ENCODE measurements at places on chromosomes 6 and 20. TPM values are rescaled to one million over a fixed set of nuclear protein-coding genes. Genes with fewer than 3 reads are reported as not detected.

The RSPH4A gene
- total RNA-seq: not detected

The FAM83D gene
- total RNA-seq: 310 TPM

The BPI gene
- total RNA-seq: 0.92 TPM

The SNAP91 gene
- 7.1 TPM for total RNA-seq

The LYRM2 gene
- total RNA-seq: 18.9 TPM

The ALDH8A1 gene
- total RNA-seq: 5.0 TPM

The ZBTB12 gene
- 1.6 TPM for total RNA-seq

The BANF2 gene
- not detected for total RNA-seq

The FOXQ1 gene
- total RNA-seq: 2.5 TPM

The ENPP3 gene
- 0.52 TPM for total RNA-seq

The PKHD1 gene
- not detected for total RNA-seq

The NHSL1 gene
- 10.4 TPM for total RNA-seq

The SAPCD1 gene
- not detected for total RNA-seq

The FGD2 gene
- total RNA-seq: 23.1 TPM

The SLC16A10 gene
- 0.57 TPM for total RNA-seq

The CST7 gene
- 13.8 TPM for total RNA-seq

GRCh38 chr6:90083891-90084290, 189.6 kb downstream of the GJA10 start:
- DNase-seq: no peak

GRCh38 chr20:10508060-10508459, 73.0 kb downstream of the SLX4IP start:
- DNase-seq: no peak

DNA sequence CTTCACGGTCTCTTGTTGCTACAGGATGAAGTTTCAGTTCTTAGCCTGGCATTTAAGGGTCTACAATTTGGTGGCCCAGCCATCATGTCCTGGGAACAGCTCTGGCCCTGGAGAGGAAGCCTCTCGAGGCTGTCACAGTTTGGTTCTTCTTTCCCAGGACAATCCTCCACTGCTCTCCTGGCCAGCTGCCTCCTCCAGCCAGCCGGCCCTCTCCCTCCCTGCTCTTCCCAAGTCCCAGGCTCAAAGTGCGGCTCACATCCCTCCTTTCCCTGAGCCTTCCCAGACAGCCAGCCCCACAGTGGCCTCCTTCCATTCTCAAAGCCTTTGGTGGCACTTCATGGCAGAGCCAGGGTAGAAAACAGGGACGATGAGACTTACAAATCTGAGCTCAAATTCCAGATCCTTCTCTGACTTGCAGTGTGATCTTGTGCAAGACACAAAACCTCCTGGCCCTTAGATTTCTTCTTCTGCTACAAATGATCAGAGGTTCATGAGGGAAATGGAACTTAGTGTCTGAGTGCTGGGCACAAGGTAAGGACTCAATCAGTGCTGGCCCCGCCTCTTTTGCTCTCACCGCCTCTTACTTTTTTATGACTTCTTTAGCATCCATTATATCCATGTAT, 223.8 kb upstream of the ECI2 start:
- DNase-seq: no peak

DNA sequence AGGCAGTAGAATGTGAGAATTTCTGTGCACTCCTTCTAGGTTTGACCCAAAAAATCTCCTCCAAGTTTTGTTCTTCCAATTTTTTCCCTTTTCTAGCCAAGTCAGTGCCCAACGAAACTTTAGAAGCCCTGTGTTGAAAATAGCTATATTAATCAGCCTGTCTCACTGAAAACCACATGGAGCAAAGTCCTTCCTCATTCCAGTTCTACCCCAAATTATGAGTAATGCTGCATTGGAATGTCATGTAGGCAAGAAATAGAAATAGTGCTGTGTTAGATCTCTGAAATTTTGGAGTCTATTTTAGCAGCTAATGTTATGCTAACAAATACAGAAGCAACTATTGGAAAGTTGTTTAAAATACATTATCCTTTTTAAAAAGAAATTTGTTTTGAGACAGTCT, 725.5 kb downstream of the TBC1D32 start:
- no peak for DNase-seq

GRCh38 chr6:131877999-131878789, 70.4 kb downstream of the ENPP1 start:
- DNase-seq: no peak

DNA sequence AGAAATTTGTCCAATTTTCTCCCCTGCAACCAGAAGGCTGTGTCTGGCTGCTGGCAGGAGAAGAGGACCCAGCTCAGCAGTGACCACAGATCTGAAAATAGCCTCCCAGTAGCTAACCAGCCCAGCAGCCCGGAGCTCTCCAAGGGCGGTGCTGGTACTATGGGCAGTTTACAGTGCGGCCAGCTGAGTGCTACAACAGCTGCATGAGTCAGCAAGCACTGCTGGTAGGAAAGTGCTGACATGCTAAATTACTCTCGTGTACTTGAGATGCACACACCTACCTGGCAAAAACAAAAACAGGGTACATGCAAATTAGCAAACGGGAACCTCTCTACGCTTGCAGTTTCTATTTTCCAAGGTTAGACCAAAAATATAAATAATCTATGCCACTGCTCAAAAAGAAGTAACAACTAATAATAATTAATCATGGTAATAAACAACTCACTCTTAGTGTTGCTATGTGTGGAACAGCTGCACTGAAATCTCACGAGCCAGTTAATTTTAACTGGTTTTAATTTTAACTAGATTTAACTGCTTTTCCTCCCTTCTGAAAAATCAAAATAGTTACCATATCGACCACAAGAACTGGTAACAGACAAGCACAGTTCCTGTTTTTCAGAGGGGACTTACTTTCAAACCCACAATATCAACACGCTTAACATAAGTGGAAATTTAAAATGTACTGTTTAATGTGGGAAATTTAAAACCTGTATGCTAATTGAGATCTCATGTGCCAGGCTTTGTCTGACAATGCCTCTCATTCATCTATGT, 10.8 kb downstream of the BACH2 start:
- DNase-seq: no peak

- no peak for DNase-seq
These were observed 448.6 kb downstream of the GJA1 start for GRCh38 chr6:121884091-121884490.

- DNase-seq: no peak
These were observed 122.6 kb downstream of the SULF2 start for GRCh38 chr20:47662483-47663353.

GRCh38 chr6:150978624-150979023, 113.1 kb downstream of the MTHFD1L start:
- DNase-seq: no peak

DNA sequence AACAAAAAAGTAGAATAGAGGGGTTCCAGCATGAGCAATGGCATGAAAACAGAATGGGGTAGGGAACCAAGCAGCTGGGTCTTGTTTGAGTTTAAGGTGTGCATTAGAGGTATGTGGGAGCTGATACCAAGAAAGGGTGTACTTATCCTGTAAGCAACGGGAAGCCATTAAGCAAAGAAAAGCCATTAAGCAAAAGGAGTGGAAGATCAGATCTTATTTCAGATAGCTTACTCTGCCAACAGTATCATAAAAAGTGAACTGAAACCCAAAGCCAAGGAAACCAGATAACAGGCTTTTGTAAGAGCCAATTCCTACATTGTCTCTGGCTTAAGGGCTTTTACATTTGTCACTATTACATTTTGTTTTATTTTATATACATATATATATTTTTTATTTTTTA, 21.3 kb upstream of the BEND6 start:
- no peak for DNase-seq

- DNase-seq: no peak
These were observed 151.3 kb upstream of the BEND6 start for GRCh38 chr6:56803594-56803993.

DNA sequence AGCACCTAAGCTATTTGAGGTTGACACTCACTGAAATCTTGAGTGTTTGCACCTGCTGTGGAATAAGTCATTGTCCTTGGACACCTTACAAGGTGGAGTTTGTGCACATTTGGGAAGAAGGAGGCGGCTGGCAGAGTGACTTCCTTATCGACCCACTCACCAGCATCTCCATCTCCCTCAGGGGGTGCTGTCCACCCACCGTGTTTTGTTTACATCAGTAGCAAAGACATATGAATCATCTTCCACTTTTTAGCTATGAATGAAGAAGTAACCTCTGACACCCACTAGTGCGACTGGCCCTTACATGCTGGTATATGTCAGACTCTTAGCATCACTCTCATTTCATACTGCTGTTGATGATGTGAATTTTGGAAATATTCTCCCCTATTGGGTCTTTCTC, 119.5 kb upstream of the SGK1 start:
- DNase-seq: no peak

DNA sequence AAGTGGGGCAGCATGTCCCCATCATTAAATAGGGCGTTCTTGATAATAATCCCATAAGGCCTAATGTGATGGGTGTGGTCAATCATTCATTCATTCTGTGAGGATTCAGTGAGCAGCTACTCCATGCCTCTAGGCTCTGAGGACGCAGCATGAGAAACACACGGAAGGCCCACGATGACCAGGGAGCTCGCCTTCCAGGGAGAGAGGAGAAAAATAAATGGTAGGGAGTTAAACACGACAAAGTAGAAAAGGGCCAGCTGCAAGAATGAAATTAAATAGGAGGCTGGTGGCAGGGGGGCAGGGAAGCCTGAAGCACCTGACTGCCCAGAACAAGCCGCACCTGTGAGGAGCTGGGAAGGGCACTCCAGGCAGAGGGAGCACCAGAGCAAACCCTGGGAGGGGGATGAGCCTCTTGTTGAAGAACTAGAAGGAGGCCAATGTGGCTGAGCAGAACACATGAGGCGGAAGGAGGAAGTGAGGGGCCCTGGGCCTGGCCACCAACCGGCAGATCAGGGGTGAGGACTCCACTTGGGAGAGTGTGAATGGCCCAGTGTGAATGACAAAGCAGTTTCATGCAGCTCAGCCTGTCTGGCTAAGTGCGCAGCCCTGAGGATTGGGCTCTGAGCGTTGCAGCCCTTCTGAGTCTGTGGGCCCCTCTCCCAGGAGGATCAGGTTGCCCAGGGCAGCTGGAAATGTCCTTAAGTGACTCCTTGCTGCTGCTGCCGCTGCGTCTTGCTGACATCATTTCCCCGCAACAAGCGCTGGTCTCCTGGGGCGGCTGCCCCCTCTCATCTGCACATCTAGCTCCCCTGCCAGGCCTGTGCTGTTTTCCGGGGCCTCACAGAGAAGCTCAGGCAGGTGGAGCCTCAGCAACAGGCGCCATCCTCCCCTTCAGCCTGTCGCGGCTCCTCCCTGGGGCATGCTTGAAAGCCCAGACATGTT, 99.9 kb downstream of the CDH26 start:
- no peak for DNase-seq

- no peak for DNase-seq
These were observed 73.5 kb downstream of the TRAM2 start for GRCh38 chr6:52503323-52503747.

GRCh38 chr6:3026791-3027626, 27.3 kb downstream of the NQO2 start:
- no peak for DNase-seq

DNA sequence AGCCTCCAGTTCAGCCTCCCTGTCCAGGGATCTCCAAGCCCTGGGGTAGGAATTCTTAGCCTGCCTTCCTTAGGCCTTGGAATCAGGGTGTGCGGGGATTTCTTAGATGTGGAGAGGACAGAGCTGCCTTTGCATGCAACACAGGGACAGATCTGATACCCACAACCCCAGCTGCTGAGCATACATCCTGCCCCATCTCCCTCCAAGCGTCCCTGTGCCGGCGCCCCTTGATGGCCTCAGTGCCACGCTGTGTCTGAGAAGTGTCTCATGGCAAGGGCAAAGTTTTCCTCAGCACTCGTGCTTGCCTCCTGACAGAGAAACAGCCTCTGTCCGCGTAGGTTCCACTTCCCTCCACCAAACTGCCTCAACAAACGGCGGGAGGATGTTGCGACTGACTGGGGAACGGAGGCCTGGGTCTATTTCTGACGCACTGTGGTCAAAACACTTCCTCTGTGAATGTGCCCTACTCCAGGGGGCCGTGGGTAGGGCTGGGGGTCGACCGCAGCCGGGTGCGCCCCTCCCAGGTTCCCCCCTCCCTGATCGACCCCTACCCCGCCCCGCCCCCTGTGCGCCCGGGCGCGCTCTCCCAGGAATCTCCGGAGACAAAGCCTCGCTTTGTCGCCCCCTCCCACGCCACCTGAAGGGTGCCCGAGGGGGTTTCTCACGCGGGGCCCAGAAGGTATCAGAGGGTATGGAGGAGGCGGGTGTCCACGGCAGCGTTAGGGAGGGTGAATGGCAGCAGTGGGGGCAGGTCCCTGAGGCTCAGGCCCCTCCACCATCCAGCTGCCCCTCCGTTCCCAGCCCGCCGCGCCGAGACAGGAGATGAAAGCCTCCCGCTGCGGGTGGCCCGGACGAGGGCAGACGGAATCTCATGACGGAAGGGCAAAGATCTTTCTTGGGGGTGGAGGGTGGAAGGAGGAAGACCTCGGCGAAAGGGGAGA, 806 bp downstream of the MICAL1 start:
- no peak for DNase-seq

GRCh38 chr6:168116438-168116974, 37.5 kb upstream of the FRMD1 start:
- DNase-seq: no peak

DNA sequence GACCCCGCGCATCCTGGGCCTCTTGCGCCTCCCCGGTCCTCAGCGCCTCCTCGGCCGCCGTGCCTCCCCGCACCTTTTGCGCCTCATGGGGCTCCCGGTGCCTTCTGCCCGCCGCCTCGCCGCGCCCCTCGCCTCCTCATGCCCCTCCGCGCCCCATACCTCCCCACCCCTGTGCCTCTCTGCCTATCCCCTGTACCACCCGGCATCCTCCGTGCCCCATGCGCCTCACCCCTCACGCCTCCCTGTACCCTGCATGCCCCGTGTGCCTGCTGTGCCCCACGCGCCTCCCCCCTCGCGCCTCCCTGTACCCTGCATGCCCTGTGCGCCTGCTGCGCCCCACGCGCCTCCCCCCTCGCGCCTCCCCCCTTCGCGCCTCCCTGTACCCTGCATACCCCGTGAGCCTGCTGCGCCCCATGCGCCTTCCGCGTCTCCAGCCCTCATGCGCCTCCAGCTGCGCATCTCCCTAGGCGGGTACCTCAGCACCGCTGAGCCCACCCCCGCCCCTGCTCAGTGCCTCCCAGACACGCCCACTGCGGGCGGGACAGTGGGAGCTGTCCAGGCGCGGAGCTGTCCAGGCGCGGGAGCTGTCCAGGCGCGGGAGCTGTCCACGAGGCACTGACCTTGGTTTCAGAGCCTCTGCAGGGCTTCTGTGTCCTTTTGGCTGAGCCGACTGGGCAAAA, 37.1 kb downstream of the IGF2R start:
- DNase-seq: no peak

DNA sequence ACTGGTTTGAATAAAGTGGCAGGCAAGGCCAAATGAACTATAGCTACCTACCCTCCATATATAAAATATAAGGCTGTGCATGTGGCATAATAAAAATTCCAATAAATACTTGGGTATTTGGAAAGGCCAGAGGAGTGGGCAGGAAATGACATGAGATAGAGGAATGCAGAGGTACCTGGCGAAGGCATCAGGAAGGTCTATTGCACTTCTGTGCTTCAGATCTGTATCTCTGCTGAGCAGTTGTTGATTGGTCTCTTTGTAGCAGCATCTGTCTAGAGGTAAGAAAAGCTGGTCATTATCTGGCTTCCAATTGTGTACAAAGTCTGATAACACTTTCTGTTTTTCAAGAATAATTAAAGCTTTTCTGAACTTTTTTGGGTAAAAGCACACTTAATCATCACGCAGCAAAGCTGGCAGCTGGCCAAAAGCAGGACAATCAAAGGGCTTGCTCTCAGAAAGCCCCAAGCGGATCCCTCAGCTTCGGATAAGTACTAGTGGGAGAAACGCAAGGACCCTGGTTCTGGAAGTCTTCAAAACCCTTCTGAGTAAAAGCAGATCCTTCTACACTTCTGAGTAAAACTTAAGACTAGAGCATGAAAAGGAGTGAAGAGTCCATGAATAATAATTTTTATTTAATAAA, 120.1 kb upstream of the TCF21 start:
- DNase-seq: no peak

- DNase-seq: peak; percentile 88
These were observed 78.1 kb downstream of the UNC5CL start for GRCh38 chr6:40960742-40961430.

Data from esophagus muscularis mucosa (tissue), 4 donors.